ENCODE measurements at places on chromosomes 2 and 18. TPM values are rescaled to one million over a fixed set of nuclear protein-coding genes. Genes with fewer than 3 reads are reported as not detected.

GRCh38 chr2:120315367-120316033 lies 30.4 kb upstream of the INHBB start:
- no peak for DNase-seq

- no peak for DNase-seq
Measured at GRCh38 chr18:48860269-48861180, 90.2 kb downstream of the SMAD7 start.

- no peak for DNase-seq
Measured at GRCh38 chr2:112035786-112036185, 19.3 kb upstream of the TMEM87B start.

- no peak for DNase-seq
Measured at GRCh38 chr2:66426244-66427111, 8.4 kb upstream of the MEIS1 start.

DNA sequence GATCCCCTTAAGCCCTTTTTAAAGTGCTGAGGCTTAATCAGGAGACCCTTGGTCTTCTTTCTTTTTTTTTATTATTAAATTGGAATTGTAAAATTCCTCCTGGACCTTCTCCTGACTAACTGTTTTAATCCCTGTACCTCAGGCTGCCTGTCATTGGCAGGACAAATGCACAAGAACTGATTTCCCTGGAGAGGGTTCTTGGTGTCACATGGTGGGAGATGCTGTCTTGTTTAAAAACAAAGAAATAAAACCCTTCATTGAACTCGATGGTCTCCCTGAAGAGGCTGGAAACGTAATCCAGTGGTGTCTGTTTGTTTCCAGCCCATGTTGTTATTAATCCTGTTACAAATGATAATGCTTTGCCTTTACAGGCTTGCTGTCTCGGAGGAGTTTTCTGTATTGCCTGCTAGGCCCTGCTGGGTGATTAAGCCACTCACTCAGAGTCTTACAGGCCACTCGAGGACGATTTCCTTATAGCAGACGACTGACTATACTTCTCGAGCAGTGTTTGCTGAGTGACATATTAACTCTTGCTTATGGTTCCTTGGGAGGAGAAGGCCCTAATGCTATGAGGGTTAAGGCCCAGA lies 100.5 kb upstream of the MGAT5 start:
- DNase-seq: no peak

ACSL3 gene
- polyA plus RNA-seq: 35.5 TPM
